Vagina (tissue), 2 donors: ENCODE measurements at places on chromosomes 1 and 21.
A peak's percentile ranks its signal among the peaks of the same experiment; 100 is the strongest.

DNA sequence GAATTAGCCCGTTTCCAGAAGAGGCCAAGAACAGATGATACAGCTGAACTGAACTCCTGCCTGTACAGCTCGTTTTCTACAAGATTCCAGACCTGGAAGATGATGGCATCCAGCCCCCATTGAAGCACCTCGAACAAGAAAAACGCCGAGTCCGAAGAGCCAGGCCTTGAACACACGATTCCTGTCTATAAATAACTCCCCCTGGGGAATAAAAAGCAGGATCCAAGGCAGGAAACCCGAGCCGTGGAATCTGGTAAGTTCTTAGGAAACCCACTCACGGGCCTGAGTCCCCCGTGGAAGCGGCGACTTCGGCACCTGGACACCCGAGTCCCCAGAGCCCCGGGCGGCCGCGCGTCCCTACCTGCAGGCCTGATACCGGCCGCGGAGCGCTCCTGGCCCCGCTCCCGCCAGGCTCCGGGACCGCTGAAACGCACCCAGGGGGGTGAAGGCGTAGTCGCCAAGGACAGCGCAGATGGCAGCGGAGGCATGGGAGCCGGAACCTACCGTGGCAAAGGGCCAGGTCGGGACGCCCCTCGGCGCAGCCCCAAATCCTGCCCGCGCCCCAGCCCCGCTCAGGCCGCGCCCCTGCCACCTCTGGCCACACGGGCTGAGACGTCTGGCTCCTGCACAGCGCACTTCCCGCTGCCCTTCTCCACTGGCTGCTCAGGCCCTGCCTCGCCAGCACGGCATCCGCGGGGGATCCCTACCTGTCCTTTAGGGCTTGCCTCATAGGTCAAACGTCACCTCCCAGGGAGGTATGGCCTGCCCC lies 14.0 kb upstream of the HLCS start:
- no peak for DNase-seq

GRCh38 chr1:110002695-110003094 lies 18.1 kb downstream of the AHCYL1 start:
- DNase-seq = no peak

GRCh38 chr1:85411567-85412305 lies 53.2 kb downstream of the DDAH1 start:
- DNase-seq = no peak

DNA sequence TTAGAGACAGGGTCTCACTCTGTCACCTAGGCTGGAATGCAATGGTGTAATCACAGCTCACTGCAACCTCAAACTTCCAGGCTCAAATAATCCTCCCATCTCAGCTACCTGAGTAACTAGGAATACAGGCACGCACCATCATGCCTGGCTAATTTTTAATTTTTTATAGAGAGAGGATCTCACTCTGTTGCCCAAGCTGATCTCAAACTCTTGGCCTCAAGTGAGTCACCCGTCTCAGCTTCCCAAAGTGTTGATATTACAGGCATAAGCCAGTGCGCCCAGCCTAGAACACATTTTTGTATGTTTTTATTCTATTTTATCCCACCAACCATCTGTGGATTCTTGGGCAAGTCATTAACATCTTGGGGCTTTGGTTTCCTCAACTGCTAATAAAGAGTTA lies 100.5 kb downstream of the AK5 start:
- DNase-seq = no peak

DNA sequence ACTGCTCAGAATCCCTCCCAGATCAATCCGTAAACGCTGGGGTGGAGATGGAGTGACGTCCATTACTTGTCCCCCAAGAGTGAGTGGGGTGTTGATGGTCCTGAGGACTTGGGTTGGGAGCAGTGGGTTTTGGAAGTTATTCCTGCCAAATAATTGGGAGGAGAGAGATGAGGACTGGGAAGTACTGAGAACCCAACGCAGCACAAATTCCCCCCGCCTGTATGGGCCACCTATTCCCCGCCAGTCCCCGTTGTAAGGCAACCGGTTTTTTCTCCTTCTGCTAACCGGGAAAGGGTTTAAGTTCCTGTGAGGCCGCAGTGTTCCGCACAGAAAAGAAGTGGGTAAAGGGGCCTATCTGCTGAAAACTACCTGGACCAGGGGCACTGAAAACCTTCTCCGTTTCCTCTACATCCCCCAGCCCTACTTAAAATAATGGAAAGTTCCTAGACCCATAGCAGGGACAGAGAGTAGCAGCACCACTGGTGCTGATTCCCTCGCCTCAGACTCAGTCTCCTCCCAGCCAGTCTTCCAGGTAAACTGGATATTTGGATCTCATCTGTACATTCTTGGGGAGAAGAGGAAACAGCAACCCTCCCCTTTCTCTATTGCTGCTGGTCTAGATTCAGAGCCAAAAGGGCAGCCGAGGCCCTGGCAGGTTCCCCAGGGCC lies 738 bp downstream of the LURAP1 start:
- DNase-seq = no peak

GRCh38 chr1:86137436-86137835 lies 19.1 kb downstream of the COL24A1 start:
- no peak for DNase-seq

GRCh38 chr21:42724226-42724920 lies 71.0 kb downstream of the PDE9A start:
- no peak for DNase-seq

DNA sequence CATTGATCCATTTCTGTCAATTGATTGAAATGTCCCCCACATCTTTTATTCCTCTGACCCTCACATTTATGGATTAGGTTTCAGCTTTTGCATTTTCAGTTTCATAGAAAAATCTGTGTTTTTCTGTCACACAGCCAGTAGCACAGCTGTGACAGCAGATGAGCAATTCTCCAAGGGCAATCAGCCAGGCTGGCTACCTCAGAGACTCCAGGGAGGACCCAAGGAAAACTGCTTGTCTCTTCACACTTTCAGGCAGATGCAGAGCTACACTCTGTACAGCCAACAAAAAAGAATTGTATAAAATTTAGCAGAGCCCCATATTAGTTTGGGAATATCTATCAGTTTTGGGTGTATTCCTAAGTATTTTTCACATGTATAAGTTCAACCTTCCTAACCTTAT lies 257.2 kb downstream of the LRRC7 start:
- no peak for DNase-seq

DNA sequence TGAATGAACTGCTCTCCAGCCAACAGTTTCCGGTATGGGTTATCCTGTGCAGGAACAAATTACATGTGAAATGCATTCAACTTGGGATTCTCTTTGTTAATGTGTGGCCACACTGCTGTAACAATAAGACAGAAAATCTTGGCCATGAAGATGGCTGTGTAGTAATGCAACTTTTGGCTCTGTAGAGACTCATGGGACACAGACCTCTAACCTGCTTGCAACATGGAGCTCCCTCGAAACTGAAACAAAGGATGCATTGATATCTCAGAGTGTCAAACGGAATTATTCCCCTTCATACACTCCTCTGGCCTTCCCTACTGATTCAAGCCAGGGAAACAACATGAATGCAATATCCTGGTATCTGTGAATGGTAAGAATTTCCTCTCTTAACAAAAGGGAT lies 559.3 kb upstream of the ZRANB2 start:
- no peak for DNase-seq

GRCh38 chr1:91555821-91556531 lies 55.3 kb downstream of the CDC7 start:
- DNase-seq = no peak

DNA sequence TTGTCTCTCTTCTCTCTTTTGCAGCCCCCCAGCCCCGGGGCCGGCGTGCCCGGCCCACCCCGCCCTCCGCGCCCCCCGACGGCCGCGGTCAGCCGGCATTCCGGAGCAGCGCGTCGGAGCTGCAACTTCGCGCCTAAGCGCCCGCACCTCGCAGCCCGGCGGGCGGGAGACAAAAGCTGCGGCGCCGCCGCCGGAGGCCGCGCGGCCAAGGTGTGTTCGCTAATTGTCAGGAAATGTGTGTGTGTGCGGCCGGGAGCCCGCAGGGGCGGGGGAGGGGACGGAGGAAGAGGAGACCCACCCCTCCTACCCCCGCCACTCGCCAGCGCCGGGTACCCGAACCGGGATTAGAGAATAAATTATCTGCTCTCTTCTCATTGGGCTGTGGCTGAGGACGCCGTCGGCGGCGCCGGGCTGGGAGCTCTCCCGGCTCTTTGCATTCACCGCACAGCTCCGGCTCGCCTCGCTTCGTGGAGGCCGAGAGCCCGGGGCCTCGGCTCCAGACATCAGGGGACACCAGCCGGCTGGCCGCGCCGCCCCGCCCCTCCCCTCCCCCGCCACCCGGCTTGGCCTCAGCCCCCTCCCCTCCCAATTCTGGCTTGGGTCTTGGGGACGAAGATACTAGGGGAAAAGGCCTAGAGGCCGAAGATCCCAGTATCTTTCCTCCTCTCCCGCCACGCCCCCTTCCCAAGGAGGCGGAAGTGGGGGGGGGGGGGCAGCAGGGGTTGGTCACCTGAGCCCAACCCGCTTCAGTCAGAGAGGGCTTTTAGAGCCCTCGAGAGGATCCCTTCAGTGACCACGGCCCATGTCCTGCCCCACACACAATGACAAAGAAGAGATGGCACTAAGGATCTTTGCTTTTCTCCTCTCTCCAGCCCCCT lies 1.3 kb upstream of the BLACAT1 start:
- DNase-seq = no peak

DNA sequence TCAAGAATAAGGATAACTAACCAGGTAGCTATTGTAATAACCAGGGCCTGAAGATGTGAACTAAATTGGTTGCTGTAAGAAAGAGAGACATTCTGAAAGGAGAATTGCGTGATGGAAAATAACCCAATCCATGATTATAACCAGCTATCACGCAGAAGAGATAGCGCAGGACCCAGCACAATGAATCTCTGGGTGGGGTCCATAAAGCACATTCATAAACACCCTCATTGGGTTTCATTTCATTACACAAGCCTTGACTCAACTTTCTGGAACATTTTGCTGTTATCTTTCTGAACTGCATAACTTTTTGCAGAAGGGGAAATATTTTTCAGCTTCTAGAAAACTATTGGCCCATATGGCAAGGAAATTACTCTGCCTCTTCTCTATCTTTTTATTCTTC lies 45.3 kb upstream of the CDC7 start:
- DNase-seq = no peak

- DNase-seq = no peak
These were observed 156.4 kb upstream of the COL6A1 start for GRCh38 chr21:45825219-45825618.

- no peak for DNase-seq
These were observed 180.1 kb upstream of the IVNS1ABP start for GRCh38 chr1:185497177-185497576.

GRCh38 chr1:117581391-117581943 lies 24.4 kb upstream of the TENT5C start:
- no peak for DNase-seq

- no peak for DNase-seq
These were observed 2.3 kb downstream of the TNNT2 start for GRCh38 chr1:201375169-201375568.

DNA sequence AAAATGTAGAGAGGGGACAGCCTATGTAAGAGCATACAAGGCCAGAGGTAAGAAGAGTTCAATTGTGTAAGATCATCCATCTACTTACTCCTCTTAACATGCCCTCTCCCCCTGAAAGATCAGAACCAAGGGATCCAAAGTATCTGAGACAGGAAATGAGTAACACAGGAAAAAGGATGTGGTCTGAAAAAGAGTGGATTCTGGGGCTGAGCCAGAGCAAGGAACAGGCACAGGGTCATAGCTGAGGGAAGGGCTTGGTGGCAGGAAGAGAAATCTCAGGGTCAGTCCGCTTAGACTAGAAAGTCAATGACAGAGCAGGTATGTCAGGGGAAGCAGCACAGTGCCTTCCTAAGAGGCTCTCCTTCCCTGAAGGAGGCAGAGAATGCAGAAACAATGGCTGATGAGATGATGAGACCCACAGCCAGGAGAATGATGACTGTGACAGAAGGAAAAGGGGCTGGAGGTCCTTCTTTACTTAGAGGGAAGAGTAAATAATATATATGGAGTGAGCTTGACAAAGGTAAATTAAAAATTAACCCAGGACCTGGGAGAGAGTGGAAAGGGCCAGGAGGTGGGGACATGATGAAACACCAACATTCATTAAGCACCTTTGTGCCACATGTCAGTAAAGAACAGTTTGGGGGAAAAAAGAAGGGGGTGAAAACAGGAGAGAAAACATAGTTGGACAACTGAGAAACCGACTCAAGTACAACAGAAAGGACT lies 26.2 kb upstream of the A3GALT2 start:
- no peak for DNase-seq

DNA sequence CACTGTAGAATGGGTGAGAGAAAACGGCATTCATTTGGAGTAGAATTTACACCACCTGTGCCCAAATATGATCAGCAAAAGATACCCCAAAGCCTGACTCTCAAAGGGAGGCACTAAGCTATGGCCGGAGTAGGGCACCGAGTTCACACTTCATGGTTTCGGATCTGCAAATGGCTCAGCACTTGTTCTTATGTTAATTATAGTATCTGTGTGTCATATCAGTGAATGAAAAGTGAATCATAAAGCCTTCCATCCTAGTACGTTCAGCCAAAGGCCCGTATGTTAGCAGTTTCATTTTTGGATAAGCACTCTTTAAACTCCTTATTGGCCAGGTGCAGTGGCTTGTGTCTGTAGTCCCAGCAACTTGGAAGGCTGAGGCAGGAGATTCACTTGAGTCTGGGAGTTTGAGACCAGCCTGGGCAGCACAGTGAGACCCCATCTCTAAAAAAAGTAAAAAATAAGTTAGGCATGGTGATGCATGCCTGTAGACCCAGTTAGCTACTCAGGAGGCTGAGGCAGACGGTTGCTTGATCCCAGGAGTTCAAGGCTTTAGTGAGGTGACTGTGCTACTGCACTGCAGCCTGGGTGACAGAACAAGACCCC lies 4.9 kb upstream of the CORT start:
- no peak for DNase-seq

- DNase-seq = peak; percentile 90
These were observed 427 bp downstream of the WNT3A start for GRCh38 chr1:228007049-228007800.

DNA sequence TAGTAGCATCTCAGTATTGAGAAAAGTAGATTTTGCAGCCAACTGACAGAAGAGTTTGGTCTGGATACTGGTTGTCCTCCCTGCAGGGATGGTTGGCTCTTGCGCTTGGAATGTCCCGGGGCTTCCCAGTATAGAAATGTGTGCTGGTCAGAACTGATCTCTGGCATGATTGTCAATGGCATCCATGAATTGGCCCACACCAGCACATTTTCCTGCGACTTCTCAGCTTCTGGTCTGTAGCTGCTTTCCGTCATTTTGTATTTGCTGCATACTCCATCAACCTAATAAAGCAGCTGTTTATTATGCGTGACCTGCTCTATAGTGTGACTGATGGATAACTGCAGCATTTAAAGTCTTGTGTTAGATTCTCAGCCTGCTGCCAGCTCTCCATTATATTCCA lies 203.7 kb downstream of the S1PR1 start:
- no peak for DNase-seq

DNA sequence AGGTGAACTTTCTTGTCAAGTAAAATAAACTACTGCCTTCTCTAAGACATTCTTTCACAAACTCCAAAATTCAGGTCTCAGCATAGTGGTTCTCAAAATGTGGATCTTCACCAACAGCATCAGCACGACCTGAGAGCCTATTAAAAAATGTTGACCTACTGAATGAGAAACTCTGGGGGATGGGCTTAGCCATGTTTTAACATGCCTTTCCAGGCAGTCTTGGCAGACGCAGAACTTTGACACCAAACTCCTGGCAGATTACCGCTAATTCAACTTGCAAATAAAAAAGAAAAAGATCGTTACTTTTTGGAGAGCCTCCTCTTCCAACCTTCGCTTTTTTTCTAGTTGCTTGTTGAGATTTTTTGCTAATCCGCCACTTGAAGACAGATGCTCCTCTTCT lies 35.1 kb downstream of the ARHGAP29 start:
- DNase-seq = no peak
